ENCODE measurements at places on chromosomes 11 and 22.

GRCh38 chr11:94134651-94135512 lies 6.2 kb downstream of the PANX1 start:
- DNase-seq = no peak

- DNase-seq = no peak
Observed at GRCh38 chr11:2107521-2107920, 31.7 kb downstream of the IGF2 start.

GRCh38 chr11:103736315-103737036 lies 300.0 kb upstream of the DDI1 start:
- DNase-seq = no peak

DNA sequence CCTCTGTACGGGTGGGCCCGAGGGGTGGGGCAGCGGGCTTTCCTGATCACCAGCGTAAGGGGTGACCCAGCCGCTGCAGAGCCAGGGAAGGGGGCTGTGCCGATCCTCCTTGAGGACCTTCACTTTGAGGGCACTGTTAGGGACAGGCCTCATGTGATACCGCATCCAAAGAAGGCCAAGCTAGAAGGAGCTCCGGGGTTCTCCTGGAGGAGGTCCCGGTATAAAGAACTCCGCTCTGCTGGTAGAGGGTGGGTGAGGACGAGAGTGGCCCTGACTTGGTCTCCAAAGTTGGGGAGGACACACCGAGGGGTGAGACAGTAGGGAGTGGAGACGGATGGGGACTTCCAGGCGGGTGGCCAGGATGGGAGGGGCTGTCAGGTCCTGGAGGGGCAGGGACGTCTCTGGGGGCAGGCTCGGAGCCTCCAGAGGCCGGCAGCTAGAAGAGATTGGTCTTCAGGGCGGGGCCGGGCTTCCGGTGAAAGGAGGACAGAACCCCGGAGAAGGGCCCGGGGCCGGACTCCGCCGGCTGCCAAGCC lies 4.6 kb downstream of the PHOX2A start:
- no peak for DNase-seq

DNA sequence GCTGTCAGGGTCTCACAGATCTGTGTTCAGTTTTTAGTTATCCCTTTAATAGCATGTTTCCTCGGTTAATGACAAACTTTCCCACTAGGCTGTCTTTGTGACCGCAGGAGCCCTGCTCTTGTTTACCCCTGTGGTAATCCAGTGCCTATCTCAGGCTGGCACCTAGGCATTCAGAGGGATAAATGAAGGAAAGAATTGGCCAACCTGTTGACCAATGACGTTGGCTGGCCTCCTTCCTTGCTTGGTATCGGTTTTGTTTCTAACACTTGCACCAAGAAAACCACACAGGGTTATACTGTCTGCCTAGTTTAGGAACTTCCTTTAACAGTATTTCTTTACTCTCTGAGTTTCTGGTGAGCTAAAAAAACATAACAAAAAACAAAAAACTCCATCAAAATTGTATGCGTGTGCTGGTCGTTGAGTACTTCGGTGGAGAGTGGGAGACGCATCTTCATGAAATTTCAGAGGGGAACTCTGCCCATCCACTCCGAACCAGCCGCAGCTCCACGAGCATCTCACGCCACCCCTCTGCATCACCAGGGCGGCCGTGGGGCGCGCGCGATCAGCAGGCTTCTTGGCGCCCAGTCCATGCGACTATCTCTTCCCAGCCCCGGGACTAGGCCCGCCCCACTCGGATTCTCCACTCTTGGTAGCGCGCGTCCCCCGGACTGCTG lies 563 bp upstream of the ENDOD1 start:
- no peak for DNase-seq

- no peak for DNase-seq
Observed at GRCh38 chr11:94708642-94709041, 59.5 kb upstream of the AMOTL1 start.

DNA sequence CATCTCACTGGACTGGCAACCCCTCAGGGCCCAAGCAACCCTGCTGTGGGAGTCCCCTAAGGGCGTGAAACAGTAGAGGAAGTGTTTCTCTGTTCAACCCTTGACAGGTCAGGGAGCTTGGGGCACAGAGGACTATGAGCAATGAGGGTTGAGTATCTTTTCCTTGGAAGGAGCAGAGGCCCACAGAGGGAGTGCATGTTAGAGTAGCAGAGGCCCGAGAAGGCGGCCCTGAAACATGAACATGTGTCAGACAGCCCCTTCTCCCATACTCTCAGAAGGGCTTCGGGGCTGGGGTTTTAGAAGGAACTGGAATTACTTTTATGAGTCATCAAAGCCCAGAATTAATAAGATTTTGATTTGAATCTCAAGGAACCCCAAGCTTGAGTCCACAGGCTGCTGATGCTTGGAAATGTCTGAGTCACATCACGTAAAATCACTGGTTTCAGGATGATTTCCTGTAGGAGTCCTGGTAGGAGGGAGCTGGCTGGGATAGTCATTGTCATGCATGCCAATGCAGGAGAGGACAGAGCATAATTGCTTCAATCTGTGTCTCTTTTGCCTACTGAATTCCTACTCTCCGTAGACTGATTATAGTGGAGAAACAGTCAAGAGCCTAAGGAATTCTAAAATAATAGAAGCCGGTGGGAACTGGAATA lies 22.6 kb downstream of the C11orf71 start:
- DNase-seq = no peak

DNA sequence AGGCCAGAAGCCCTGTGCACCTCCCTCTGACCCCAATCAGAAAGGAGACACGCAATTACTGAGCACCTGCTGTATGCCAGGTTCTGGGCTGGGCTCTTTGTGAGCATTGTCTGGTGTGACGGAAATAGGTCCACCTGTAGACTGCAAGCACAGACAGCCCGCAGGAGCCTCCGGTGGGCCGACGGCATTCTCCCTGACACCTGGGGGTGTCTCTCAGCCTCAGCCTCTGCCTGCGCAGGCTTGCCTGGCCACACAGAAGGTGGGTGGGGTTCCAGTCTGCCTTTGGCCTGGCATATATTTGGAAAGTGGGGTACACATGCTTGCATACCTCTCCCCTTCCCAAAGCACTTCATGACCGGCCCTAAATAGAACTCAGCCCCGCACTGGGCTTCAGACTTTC lies 129.3 kb downstream of the BUD13 start:
- no peak for DNase-seq
